ENCODE measurements at places on chromosomes 5 and 9. TPM values are rescaled to one million over a fixed set of nuclear protein-coding genes. Genes with fewer than 3 reads are reported as not detected.

Gene TMEM252
- not detected for total RNA-seq

Gene SPATA31D4
- total RNA-seq = not detected

Gene PCDHGA2
- total RNA-seq = 6.2 TPM

Gene MAML1
- 11.1 TPM for total RNA-seq

Gene CAPSL
- not detected for total RNA-seq

Gene PCDH1
- 21.0 TPM for total RNA-seq

Gene PCA3
- not detected for total RNA-seq

Gene PCDHGC5
- total RNA-seq = 2.4 TPM

Gene SEMA6A
- 7.8 TPM for total RNA-seq

Gene SOHLH1
- total RNA-seq = not detected

Gene SLCO6A1
- not detected for total RNA-seq

Gene BARHL1
- not detected for total RNA-seq

Gene AJM1
- total RNA-seq = 8.6 TPM

Gene LPAR1
- 13.8 TPM for total RNA-seq

Gene DOCK8
- 6.1 TPM for total RNA-seq

Gene HSD17B3
- 0.78 TPM for total RNA-seq

Gene SVEP1
- total RNA-seq = 6.4 TPM

Gene UTP15
- 11.0 TPM for total RNA-seq

Gene POLR1E
- 10.5 TPM for total RNA-seq

Gene SLC12A7
- 179 TPM for total RNA-seq

Gene CNTNAP3B
- total RNA-seq = 6.8 TPM

Gene BTNL3
- not detected for total RNA-seq

Gene PCDHB13
- 2.6 TPM for total RNA-seq

Gene FOXD4L4
- not detected for total RNA-seq

Gene VAV2
- total RNA-seq = 7.6 TPM

Gene IFNA2
- total RNA-seq = not detected

Gene C5orf46
- total RNA-seq = 2.4 TPM

Gene MUSK
- total RNA-seq = 1.0 TPM

Gene FAM81B
- total RNA-seq = 6.4 TPM

Gene WHRN
- total RNA-seq = 0.49 TPM

Gene ASPN
- total RNA-seq = 5.7 TPM

Gene C5orf52
- not detected for total RNA-seq

Gene CDC20B
- total RNA-seq = not detected

Gene SPAG8
- 2.1 TPM for total RNA-seq

Gene DMRT2
- not detected for total RNA-seq

Gene HRH2
- 46.6 TPM for total RNA-seq

Gene SCGB3A2
- not detected for total RNA-seq

Gene ZNF79
- 6.1 TPM for total RNA-seq

Gene SHOC1
- not detected for total RNA-seq

Gene STK10
- 8.9 TPM for total RNA-seq

Gene ARID3C
- not detected for total RNA-seq

Gene CDHR2
- 0.19 TPM for total RNA-seq

Gene C5
- 1.6 TPM for total RNA-seq

Gene TAF1L
- total RNA-seq = not detected

Gene EFNA5
- total RNA-seq = 28.5 TPM

Gene SLC4A9
- total RNA-seq = not detected

Gene PDE6A
- total RNA-seq = 0.05 TPM

Gene SNX24
- total RNA-seq = 14.0 TPM

Gene IDNK
- total RNA-seq = 3.4 TPM

Gene LMX1B
- 1.2 TPM for total RNA-seq

Gene GMCL2
- not detected for total RNA-seq

Gene SPOCK1
- 35.5 TPM for total RNA-seq

Gene OR1J2
- total RNA-seq = not detected

Gene PCDHGA5
- 5.7 TPM for total RNA-seq

Gene PIGO
- total RNA-seq = 8.5 TPM

Gene CCL27
- not detected for total RNA-seq

Gene EPB41L4A
- 21.5 TPM for total RNA-seq

Gene KCNV2
- not detected for total RNA-seq
